ENCODE measurements at places on chromosomes 3 and 15.

DNA sequence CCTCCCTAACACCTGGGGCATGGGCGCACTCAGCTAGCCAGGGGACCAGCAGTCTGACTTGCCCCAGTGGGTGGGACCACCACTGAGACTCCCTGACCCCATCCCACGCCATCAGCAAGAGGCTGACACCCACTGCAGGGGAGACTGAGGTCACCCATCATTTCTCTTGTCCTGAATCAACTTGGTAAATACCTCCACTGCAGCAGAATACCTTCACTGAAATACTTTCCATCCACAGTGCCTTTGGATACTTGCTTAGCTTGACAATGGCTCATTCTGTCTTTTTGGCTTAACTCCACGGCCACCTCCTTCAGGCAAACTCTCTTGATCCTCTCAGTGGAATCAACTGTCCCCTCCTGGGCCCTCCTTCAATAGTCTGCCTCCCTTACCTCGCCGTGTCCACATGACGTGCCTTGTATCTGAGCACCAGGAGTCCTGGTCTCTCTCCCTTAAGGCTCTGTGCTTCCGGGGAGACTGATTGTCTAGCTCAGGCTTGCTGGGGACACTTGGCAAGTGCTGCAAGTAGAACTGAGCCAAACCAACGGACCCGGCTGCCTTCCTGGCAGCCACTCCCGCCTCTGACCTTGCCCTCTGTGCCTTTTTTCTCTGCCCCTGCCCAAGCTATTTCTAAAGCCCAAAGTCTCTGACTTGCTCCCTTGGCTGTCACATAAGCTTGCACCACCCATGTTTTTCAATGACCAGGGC is 119.1 kb downstream of the ADCY5 start:
- DNase-seq: no peak

GRCh38 chr3:27508424-27508823 is 24.2 kb upstream of the SLC4A7 start:
- no peak for DNase-seq

DNA sequence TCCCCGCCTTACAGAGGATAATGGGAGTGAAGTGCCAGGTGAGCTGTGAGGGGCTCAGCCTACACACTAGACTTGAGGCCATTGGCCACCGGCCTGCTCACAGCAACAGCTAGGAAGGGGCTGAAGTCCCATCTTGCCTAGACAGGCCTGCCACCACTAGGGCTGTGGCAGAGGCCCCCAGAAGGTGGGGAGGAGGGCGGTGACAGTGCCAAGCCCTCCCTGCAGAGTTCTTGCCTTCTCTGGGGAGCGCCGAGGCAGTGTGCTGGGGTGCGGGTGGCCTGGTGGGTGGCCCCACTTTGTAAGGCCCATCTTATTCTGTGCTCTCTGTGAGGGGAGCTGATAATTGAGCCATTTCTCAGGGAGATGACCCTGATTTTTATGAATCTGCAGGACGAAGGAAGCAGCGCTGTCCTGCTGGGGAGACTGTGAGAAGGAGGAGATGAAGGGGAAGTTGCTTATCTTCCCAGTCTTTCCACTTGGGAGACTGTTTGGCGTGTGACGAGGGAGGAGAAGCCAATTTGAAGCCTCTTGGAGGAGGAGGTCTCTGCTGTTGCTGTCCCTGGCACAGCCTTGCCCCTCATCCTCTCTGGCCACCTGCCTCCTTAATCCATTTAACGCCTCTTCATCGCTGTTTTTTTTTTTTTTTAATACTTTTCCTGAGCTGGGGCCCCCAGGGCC is 104.3 kb downstream of the LINGO1 start:
- peak; percentile 37 for DNase-seq

- no peak for DNase-seq
Measured at GRCh38 chr15:66702787-66703539, 927 bp downstream of the SMAD6 start.

- peak; percentile 50 for DNase-seq
Measured at GRCh38 chr3:10315771-10316344, 5.1 kb downstream of the SEC13 start.

GRCh38 chr3:190286014-190286413 is 36.2 kb downstream of the CLDN1 start:
- no peak for DNase-seq

DNA sequence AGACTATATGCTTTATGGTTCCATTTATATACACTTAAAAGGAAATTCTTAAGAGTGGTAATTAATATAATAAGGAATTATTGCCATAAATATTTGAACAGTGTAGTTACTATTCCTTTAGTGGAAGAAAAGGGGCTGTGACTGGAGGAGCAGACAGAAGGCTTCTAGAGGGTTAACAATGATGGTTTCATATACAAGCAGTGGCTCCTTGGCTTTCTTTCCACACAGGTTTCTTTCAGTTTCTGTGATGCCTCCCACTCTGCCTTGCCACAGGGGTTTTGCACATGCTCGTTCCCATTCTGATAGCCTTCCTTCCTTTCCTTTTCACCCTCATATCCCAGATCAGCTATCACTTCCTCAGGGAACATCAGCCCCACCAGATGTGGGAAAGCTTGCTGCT is 108.8 kb upstream of the LYSMD4 start:
- DNase-seq: no peak

DNA sequence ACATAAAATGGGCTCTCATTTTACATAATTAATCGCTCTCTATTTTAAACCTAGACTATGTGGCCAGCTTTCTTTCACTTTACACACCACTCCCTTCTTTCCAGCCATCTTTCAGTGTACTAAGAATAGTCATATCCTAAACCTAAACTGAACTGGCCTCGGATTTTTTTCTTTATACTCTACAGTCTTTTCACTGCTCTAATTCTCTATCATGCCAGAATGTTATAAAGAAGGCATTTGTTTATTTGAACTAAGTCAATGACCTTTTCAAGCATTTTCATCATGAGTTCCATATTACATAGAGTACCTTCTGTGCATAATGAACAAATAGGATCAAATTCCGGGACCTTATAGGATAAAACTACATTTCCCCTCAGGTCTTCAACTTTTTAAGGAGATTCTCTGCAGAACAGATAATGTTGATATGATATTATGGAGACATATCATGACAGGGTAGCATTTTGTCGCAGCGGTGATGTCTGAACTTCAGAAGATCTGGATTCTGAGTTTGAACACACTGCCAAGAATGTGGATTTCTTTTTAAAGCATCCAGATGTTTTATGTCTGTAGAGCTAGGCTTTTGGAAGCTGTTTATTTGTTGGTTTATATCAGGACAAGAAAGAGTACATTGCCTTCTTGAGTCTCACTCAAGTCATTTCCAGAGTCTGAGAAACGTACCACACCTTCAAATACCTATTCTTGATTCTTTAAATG is 1047.3 kb downstream of the MCTP2 start:
- DNase-seq: no peak

DNA sequence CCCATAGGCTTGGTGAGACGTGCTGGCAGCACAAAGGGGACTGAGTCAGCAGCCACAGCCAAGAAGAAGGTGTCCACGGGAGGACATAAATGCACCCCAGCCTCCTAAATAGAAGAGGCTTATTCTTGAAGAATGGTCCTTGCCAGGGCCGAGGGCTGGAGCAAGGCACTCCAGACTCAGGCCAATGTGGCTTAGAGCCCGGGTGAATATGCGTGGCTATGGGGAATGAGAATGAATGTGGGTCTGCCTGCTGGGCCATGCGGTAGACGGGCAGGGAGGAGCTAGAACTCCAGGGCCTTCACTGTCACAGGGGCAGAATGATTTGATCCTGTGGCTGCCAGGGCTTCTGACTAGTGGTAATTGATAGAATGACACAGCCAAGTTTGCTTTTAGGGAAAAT is 34.0 kb downstream of the DHX30 start:
- no peak for DNase-seq

- DNase-seq: no peak
Measured at GRCh38 chr15:100334905-100335304, 6.9 kb downstream of the ADAMTS17 start.

DNA sequence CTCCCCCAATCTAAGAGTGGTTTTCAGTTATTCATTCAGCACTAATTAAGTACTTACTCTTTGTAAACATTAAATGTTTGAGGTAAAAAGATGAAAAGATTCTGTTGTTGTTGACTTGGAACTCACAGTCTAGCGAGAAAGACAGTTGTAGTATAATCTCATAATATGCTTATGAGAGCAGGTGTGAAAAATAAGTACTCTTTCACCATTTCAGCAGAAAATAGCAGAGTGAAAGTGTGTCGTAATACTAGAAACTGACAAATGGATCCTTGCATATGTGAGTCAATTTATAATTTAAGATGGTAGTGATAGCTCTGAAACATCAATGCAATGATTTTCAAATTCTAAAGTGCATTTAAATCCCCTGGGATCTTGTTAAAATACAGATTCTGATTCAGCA is 618.8 kb upstream of the CCDC54 start:
- no peak for DNase-seq

DNA sequence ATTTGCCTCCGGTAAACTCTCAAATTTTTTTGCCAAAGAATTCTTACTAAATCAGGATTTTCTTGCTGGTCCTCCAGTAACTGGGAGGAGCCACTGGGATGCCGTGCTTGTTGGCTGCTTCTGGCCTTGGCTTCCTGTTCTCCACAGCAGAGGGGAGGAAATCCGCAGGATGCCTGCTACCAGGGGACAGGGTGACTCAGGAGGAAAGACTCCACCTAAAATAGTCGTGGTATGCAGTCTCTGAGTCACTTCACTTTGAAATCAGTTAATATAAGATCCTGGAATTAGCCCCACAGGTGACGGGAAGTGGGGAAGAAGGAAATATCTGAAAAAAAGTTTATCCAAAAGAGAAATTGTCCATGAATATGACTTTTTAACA is 6.5 kb upstream of the TM4SF18 start:
- no peak for DNase-seq

GRCh38 chr3:72595376-72595775 is 252.9 kb downstream of the SHQ1 start:
- no peak for DNase-seq

Data from activated effector memory CD4-positive, alpha-beta T cell treated with anti-CD3 and anti-CD28 coated beads, Interleukin-2, amount 50 U/mL, for 16 hours (primary cell).